ENCODE measurements at places on chromosomes 7 and 10.

DNA sequence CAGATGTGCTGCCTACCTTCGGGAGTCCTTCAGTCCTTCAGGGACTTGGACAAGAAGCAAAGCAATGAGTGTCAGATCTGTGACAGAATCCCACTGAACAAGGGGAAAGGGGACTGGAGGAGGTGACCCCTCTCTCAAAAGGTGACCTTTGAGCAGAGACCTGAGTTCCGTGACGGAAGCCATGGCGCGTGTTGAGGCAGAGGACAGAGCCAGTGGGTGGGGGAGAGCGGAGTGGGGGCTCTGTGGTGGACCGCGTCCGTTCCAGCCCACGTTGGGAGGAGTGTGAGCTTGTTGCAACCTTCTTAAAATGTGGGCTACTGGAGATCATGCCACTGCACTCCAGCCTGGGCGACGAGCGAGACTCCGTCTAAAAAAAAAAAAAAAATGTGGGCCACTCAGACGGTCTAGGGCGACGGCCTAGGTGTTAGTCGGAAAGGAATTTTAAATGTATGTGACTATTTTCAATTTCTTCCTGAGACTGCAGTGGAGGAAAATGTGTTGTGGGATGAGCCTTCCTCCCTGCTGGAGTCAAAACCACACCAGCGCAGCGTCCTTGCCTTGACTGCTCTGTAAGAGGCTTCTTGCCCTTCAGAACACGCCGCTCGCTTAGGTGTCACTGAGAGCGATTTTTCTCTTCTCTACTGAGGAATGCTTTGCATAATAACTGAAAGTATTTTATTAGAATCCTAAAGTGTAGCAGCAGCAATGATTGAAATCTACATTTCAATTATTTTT lies 272.7 kb downstream of the CELF2 start:
- no peak for DNase-seq

GRCh38 chr10:124037286-124037685 lies 56.1 kb downstream of the CHST15 start:
- no peak for DNase-seq

- no peak for DNase-seq
Measured at GRCh38 chr7:151566897-151567320, 47.2 kb upstream of the RHEB start.

DNA sequence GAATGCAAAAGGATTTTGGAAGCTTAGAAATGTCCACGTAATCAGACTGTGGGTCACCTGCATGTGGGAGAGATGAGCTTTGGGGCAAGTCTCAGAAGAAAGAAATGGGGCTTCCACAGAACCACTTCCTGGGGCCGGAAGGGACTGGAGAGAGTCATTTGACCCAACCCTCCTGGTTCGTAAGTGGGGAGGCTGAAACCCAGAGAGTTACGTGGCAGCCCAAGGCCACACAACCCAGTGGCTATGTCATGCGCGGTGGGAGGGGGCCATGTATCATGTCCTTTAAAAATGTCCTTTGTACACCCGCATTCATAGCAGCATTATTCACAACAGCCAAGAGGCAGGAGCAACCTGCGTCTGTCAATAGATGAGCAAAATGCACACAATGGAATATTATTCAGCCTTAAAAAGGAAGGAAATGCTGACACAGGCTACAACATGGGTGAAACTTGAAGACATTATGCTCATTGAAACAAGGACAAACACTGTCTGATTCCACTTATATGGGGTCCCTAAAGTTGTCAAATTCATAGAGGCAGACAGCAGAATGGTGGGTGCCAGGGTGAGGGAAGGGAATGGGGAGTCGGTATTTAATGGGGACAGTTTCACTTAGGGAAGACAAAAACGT lies 15.1 kb downstream of the CAMK2B start:
- peak; percentile 25 for DNase-seq

DNA sequence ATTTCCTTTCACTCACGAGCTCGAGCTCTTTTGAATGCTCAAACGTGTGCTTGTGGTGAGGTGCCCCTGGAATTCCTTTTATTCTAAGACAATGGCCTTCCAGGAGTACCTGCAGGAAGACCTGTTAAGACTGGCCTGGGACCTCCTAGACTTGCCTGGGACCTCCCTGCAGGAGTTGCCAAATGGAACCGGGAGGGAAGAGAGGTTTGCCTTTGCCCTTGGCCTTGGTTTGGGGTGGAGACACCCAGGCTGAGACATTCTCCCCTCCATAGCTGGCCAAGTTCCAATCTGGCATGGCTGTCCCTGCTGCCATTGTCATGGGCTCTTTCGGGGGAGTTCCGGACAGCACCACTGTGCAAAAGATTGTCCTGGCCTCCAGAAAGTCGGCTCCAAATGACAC lies 39.7 kb downstream of the DNAJB12 start:
- no peak for DNase-seq

DNA sequence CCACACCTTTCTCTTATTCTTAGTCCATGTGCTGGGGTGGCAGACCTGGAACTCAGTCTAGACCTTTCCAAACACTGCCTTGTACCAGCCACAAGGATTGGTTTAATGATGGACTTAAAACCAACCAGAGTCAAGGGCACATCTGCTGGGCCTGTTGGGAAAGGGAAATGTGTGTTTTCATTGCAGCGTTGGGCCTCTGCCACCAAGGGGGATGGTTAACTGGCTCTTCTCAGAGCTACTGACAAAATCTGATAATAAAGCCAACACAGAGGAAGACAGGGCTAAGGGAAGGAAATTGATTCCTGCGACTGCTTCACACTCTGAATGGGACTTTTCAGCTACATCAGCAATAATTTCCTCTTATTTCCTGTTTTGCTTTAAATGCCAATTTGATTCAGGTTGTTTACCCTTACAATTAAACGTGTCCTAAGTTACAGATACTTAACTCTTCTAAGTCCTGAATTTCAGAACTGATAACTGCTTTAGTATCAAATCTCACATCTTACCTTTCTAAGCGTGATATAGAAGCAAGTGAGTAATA lies 68.4 kb upstream of the MALRD1 start:
- DNase-seq, result no peak

DNA sequence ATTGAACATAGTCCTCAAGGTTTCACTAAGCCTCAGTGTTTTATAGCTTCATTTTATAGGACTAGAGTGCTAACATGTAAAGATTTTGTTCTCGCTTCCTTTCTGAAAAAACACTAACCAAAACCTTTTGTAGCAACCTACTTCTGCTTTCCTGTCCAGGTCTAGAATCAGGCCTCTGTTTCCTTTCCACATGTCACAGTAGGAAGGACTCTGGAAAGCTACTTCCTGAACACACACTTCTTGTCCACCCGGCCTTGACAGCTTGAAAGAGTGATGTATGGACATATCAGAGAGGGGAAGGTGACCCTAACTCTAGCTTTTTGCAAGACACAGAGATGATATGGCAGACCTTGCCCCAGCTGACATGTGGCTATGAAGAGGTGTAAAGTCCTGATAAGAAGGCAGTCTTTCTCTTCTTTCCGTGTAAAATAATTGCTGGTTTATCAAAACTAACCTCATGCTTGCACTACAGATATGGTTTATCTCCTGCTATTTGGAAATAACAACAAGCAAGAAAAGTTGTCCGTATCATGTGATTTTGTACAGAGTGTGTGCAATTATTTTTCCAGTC lies 175.4 kb downstream of the SKAP2 start:
- DNase-seq, result no peak

DNA sequence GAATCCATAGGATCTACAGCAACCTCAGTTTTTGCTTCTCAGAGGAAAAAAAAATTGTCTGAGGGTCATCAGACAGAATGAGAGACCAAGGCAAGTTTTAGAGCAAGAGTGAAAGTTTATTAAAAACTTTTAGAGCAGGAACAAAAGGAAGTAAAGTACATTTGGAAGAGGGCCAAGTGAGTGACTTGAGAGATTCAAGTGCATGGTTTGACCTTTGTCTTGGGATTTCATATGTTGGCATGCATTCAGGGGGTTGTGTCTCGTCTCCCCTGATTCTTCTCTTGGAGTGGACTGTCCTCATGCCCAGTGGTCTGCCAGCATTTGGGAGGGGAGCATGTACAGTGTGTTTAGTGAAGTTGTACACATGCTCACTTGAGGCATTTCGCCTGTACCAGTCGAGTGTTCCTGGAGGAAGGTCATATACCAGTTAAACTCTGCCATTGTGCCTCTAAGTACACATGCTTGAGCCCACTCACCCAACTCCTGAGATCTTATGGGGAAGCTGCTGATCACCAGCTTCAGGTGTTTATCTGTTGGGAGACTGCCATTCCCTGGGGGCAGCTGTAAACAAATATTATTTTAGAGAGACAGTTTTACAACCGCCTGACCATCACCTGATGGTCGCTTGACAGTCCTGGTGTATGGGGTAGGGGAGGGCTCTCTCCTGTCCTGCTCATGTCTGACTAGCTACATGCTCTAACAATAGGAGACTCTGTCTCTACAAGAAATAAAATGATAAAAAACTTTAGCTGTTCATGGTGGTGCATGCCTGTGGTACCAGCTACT lies 109.4 kb downstream of the EEPD1 start:
- no peak for DNase-seq

- DNase-seq, result no peak
Measured at GRCh38 chr7:74258639-74259038, 4.4 kb upstream of the RFC2 start.

DNA sequence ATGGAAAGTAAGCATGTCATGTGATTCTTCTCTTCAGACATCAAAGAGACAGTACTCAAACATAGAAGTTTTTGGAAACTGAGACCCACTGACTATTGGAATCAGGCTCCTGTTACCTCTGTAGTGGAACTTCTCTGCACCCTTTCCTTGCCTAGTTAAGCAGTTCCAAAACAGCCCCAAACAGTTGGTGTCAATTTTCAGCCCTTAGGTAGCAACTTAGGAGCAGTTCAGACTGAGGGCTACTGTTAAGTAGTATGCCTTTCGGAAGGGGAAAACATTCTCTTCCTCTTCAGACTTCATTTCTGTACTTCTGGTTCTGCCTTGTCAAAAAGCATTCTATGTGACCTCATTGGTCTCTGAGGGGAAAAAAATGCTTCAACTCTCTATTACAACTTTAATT lies 85.7 kb downstream of the ZNF277 start:
- DNase-seq, result no peak

DNA sequence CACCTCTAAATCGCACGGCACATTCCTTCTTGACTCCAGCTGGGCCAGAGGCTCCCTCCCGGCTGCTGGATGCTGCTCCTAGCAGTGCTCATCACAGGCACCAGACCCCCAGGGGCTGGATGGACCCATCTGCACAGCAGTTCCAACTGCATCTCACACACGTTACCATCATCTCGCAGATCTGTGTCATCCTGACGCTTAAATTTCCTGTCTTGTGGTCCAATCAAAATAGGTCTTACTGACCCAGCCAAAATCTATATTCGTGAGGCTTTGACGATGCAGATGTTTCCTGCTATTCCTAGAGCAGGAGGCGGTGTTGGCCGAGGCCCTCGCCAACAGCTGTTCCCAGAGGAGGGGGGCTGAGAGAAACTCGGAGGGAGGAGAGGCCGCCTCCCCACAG lies 108.0 kb downstream of the MKI67 start:
- no peak for DNase-seq

- no peak for DNase-seq
Measured at GRCh38 chr10:33204031-33204430, 130.4 kb downstream of the NRP1 start.

DNA sequence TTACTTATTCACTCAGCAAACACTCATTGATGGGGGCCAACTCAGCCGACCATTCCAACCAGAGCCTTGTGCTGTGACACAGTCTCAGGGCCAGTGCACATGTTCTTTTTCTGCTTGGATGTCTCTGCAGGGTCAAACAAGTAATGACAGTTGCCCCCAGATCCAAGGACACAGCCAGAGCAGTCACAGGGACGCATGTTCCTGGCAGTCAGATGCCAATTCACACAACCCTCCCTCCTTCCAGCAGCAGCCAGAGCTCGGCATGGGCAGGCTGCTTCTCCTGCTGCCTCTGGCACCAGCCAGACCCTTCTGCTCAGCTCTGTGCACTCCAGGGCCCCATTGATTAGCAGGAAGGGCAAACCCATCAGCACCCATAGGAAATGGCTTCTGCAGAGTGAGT lies 20.3 kb downstream of the DRGX start:
- no peak for DNase-seq

DNA sequence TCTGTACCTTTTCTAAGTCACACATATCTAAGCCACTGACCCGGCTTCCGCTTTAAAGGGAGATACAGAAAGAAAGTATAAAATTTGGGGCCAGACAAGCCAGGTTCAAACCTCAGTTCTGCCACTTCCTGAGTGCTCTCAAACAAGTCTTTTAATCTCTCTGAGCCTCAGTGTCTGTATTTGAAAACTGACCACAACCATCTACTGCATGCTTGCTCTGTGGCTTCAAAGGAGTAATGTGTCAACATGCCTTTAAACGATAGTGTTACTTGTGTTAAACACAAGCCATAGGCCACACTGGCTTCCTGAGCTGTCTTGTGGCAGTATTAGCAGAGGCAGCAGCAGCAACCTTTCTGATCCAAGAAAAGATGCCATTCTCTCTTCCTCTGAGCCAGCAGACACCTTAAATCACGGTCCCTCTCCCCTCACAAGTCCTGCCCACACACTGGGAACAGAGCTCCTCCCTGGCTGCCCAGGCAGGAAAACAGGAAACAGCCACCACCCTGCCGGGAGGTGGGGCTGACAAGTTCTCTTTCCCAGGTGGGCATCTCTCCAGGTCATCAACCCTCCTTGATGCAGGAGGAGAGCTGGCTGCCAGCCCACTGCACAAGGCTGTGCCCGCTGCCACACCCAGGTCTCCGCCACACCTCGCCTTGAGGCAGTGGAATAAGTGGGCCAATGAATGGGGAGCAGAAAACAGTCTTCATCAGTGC lies 10.7 kb downstream of the HIP1 start:
- DNase-seq, result peak; percentile 44

- DNase-seq, result no peak
Measured at GRCh38 chr7:96026010-96026409, 253.7 kb downstream of the DYNC1I1 start.

DNA sequence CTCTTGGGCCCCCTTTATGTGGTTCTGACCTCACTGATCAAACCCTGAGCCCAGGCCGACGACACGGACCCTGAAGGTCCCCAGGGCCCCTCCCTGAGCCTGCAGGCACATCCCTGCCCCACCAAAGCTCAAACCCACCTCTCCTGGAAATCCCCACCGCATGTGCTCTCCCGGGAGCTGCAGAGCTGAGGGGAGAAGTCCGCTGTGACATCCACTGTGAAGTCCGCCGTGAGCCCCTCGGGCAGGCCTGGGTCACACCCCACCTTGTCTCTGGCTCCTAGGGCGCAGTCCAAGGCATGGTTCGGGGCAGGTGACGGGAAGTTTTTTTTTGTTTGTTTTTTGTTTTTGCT lies 100.2 kb downstream of the MICALL2 start:
- no peak for DNase-seq

GRCh38 chr10:88041243-88042159 lies 178.1 kb downstream of the PTEN start:
- no peak for DNase-seq

- no peak for DNase-seq
Measured at GRCh38 chr10:122555442-122555841, 5.1 kb upstream of the DMBT1 start.

DNA sequence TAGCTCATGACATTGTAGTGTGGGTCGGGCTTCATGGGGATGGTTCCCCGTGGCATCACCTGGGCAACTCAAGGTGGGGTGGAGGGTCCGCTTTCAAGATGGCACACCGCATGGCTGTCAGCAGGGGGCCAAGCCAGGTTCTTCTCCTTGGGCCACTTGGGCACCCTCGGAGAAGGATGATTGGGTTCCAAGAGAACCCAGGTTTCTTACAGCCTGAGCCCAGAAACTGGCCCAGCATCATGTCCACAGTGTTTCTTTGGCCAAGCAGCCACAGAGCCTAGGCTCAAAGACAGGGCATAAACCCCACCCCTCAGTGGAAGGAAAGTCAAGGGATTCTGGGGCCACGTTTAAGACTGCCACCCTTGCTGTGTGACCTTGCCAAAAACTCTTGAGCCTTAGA lies 110.6 kb downstream of the PTPN20 start:
- DNase-seq, result no peak

GRCh38 chr10:71358277-71358676 lies 38.4 kb upstream of the CDH23 start:
- no peak for DNase-seq

Measured in CD8-positive, alpha-beta memory T cell (primary cell).